ENCODE measurements at places on chromosomes 16 and 17. TPM values are rescaled to one million over a fixed set of nuclear protein-coding genes. Genes with fewer than 3 reads are reported as not detected.
A peak's percentile ranks its signal among the peaks of the same experiment; 100 is the strongest.

DNA sequence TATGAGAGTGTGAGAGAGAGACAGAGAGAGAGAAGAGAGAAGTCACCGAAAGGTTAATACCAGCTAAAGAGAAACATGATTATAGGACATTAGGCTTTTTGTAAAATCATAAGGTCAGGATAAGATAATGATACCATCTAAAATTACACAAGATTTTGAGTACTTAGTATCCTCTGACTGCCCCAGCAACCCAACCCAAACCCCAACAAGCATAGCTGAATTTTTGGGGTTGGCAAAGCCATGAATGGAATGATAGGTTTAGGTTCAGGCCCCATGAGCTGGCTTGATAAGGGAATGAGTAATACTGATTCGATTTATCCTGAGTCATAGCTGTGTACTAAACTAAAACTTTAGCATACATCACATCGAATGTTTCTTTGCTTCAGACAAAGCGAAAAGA lies 259.5 kb downstream of the IRX3 start:
- no peaks in the 10 kb centered on the region for H3K36me3 ChIP-seq
- H3K4me3 ChIP-seq, result no peak overlapping the region
- no peak for DNase-seq
- H3K27ac ChIP-seq, result no peak overlapping the region

DNA sequence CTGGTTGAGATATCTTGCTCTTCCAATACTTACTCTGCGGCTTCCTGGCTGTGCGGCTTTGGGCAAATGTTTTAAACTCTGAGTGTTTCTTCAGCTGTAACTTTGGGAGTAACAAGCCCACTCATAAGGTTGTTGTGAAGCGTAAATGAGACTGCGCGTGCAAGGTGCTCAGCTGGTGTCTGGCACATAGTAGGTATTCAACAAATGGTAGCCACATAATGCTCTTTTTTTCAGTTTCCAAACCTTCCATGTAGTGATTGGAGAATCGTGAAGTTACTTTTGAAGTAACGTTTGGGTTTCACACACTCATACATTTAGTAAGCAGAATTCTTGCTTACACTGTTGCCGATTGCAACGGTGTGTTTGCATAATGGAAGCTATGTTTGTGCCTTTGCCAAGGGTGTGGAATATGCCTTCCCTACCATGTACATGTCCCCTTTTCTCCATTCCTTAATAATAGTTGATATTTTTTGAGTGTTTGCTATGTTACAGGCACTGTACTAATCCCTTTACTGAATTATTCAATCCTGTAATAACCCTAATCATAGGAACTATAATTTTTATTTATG lies 829 bp downstream of the DHRS7B start:
- H3K27ac ChIP-seq, result peak overlapping the region; percentile 91
- peak overlapping the region; percentile 64 for H3K4me3 ChIP-seq
- H3K36me3 ChIP-seq, result no peaks in the 10 kb centered on the region
- DNase-seq, result no peak

DNA sequence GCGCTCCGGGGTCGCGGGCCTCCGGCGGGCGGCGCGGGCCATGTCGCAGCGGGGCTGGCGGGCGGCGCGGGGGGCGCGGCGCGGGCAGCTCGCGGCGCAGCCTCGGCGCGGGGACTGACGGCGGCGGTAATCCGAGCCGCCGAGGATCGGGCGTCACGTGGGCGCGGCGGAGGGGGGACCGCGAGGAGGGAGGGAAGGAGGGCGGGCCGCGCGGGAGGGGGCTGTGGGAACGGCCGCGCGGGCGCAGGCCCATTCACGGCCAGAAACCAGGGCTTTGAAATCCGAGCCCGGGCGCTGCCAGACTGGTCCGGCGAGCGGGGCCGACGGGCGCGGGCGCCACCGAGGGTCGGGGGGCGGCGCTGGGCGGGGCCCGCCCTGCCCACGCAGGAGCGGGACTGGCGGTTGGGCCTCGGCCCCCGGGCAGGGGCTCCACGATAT lies at the start of gene MTSS2:
Gene MTSS2, minus strand, starts transcription at position 116 of the 438 bp plus-strand sequence. CDS start 262 bp downstream, outside the sequence.
- peaks cover 91% of the 10 kb centered on the region for H3K4me1 ChIP-seq
- DNase-seq, result peak; percentile 96
- H3K4me3 ChIP-seq, result peak within 1 kb of the TSS; percentile 65
- peaks cover 3% of the 10 kb centered on the region for H3K27me3 ChIP-seq
- H3K27ac ChIP-seq, result peak within 1 kb of the TSS; percentile 89

DNA sequence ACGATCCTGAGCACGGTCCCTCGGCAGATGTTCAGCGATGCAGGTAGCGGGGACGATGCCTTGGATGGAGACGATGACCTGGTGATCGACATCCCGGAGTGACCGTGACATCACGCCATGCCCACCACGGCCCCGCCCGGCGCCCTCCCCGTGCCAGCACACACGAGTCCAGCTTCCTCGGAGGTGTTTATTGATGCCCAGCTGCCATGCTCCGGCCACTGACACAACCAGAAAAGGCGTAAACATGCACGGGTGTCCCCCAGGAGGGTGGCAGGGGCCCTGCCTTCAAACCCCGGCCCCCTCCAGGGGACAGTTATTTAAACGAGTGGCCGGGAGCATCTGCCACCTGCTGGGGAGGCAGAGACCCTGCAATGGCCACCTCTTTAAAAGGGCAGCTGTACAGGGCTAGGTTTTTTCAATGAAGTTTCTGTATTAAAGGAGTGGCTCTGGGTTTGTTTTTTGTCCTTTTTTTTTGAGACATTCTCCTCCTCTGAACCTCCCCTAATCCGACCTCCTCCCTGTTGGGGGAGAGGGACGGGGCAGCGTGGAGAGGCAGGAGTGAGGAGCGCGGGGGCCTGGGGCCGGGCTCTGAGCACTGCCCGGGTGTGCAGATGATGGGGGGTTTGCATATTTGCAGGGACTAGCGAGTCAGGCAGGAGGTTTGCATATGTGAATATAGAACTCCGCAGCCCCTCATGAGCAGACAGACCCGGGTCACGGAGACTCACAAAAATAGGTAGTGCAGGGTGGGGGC lies 5.3 kb downstream of the DOC2A start:
- H3K27ac ChIP-seq, result no peak overlapping the region
- no peak overlapping the region for H3K4me3 ChIP-seq

- no peak overlapping the region for H3K4me3 ChIP-seq
- H3K36me3 ChIP-seq, result no peaks in the 10 kb centered on the region
- peak overlapping the region; percentile 79 for H3K27ac ChIP-seq
- peaks cover 30% of the 10 kb centered on the region for H3K4me1 ChIP-seq
- H3K27me3 ChIP-seq, result no peaks in the 10 kb centered on the region
These were observed 8.5 kb downstream of the MPG start for GRCh38 chr16:86483-86952.

DNA sequence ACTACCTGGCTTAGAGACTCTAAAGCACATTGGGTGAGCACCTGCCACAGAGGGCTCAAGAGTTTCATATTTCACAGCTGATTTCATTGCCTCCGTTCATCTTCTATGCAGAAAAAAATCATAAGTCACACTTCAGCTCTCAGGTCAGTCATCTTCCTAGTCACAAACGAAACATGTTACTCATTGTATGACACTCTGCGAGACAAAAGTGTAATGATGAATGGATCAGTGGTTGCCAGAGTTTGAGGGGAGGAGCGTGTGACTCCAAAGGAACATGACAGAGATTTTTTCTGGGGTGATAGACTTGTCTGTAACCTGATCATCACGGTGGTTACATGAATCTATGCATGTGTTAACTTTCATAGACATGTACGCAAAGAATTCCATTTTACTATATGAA lies 195.2 kb upstream of the CNTNAP4 start:
- no peak for DNase-seq
- H3K27ac ChIP-seq, result no peak overlapping the region
- no peaks in the 10 kb centered on the region for H3K36me3 ChIP-seq
- no peaks in the 10 kb centered on the region for H3K27me3 ChIP-seq
- no peak overlapping the region for H3K4me3 ChIP-seq
- no peaks in the 10 kb centered on the region for H3K4me1 ChIP-seq

- H3K4me3 ChIP-seq, result no peak overlapping the region
- H3K27ac ChIP-seq, result no peak overlapping the region
- DNase-seq, result no peak
- no peaks in the 10 kb centered on the region for H3K27me3 ChIP-seq
- peaks cover 4% of the 10 kb centered on the region for H3K4me1 ChIP-seq
These were observed 102.4 kb upstream of the METRNL start for GRCh38 chr17:82976982-82977488.

CD300LB gene
- total RNA-seq, result 2.1 TPM

IRX3 gene
- total RNA-seq, result 59.0 TPM

NSF gene
- 40.5 TPM for total RNA-seq

CRHR1 gene
- not detected for total RNA-seq

Data from upper lobe of left lung (tissue), 6 donors.